Hypothalamus (tissue), 51 donors: ENCODE measurements at places on chromosomes 4 and X.

DNA sequence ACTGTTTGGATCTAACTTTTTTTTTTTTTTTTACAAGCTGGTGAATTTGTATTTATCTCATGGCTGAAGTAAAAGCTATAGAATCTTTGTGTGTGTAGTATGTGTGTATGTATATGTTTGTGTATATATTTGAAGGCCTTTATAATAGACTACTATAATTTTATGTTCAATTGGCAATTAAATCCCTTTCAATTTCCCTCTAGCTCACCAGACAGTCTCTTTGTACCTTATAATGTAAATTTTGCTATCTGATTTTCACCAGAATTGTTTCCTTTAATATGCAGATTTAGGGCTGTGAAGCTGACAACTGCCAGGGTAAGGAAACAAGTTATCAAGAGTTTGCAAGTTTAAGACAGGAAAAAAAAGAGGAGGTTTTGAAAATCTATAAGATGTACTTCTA, 33.1 kb upstream of the MTMR8 start:
- DNase-seq, result no peak

- no peak for DNase-seq
Observed at GRCh38 chrX:42943051-42943974, 165.3 kb upstream of the PPP1R2C start.

- no peak for DNase-seq
Observed at GRCh38 chr4:130808492-130808891, 1712.5 kb downstream of the C4orf33 start.

DNA sequence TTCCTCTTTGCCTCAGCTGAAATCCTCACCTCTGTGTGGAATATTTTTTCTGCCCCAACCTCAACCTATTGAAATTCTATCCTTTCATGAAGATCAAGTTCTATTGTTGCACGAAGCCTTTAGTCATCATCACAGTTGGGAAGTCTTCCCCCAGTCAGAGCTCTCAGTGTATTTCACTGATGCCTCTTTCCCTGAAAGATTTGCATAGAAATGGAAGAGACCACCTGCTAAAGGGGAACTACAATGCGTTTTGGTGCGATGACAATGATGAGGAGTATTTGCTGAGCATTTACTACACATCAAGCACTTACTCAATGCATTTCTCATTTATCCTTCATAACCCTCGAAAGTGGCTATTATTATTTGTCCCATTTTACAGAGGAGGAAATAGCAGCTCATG, 151.2 kb upstream of the KLF3 start:
- no peak for DNase-seq

GRCh38 chrX:134004084-134004483, 18.7 kb upstream of the GPC3 start:
- no peak for DNase-seq

DNA sequence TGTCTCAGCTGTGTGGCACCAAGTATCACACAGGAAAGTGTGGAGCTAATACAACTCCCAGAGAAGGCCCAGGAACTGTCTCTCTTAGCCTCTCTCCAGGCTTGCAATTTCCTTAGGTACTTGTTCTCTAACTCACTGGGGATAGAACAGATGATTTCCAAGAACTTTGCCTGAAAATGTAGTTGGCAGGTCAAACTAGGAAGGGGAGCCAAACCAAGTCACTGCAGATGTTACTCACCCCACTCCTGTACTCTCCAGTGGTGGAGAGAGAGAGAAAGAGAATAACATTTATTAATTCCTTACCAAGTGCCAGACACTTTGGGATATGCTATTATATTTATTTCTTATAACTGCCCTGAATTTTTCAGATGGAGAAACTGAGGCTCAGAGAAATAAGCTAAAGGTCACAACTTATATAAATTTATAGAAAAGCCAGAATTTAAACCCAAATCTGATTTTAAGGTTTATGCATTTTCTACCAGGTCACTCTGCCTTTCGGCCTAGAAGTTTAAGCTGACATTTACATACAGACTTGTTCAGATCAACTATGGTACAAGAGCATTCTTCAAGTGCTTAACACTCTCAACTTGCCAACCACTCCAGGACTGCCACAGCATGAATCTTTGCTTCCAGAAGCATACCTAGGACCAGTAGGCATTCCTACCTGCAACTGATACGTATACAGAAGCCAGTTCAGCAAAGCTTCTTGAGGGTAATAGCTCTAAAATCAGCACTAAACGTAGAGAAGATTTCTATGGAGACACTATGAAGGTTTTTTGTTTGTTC, 248.6 kb upstream of the ETNPPL start:
- DNase-seq, result no peak

DNA sequence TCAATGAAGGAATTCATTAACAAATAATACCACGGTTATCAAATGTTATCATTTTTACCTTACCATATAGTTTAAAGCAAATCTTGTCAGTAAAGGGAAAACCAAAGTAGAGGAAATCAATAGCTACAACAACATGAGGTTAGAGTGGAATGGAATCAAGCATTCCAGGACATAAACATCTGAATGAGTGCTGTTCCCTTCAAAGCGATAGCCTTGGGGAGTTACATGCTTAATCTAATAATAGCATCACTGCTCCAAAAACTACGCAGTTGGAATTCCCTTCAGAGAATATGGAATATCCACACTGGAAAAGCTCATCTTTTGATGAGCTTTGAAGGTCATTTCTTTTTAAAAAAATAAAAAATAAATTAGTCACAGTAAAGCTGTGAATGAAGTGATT, 31.2 kb downstream of the PDE5A start:
- no peak for DNase-seq

DNA sequence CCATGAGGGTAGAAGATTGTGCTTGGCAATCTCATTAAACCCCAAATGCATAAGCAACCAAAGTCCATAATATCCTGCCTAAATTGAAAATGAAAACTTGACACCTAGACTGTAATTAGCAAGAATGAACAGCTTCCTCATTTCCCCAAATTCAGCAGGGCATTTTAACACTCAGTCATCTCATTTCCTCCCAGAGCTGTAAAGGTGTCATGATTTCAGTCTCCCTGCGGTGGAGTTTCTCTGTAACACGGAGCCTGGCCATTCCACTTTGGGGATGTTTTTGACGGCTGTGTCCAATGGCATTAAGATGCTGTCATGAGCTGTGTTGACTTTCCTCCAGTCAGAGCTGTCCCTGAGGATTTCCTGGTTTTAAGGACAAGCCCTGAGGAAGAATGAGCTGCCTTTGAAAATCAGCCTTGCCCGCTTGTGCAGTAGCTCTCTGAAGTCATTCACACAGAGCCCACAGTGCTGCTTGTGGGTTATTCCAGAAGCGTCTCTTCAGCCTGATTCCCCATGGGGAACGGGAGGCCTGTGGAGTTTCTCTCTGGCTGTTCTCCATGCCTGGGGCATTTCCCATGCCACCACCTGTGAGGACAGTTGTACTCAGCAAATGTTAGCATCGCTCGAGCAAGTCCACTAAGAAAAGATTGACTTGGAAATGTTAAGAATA, 187.0 kb downstream of the MID1 start:
- DNase-seq, result no peak

- no peak for DNase-seq
Observed at GRCh38 chr4:144611850-144612249, 34.1 kb upstream of the HHIP start.

- DNase-seq, result no peak
Observed at GRCh38 chrX:153635388-153635787, 11.6 kb upstream of the DUSP9 start.

- no peak for DNase-seq
Observed at GRCh38 chr4:152577708-152578396, 42.0 kb upstream of the FBXW7 start.

DNA sequence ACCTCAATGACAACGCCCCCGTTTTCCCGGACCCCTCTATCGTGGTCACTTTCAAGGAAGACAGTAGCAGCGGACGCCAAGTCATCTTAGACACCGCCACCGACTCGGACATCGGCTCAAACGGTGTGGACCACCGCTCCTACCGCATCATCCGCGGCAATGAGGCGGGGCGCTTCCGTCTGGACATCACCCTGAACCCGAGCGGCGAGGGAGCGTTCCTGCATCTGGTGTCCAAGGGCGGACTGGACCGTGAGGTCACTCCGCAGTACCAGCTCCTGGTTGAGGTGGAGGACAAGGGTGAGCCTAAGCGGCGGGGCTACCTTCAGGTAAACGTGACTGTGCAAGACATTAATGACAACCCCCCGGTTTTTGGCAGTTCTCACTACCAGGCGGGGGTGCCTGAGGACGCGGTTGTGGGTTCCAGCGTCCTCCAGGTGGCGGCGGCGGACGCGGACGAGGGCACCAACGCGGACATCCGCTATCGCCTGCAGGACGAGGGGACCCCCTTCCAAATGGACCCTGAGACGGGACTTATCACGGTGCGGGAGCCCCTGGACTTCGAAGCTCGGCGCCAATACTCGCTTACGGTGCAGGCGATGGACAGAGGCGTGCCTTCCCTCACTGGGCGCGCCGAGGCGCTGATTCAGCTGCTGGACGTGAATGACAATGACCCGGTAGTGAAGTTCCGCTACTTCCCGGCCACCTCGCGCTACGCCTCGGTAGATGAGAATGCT, 2.2 kb downstream of the FAT4 start:
- peak; percentile 43 for DNase-seq

DNA sequence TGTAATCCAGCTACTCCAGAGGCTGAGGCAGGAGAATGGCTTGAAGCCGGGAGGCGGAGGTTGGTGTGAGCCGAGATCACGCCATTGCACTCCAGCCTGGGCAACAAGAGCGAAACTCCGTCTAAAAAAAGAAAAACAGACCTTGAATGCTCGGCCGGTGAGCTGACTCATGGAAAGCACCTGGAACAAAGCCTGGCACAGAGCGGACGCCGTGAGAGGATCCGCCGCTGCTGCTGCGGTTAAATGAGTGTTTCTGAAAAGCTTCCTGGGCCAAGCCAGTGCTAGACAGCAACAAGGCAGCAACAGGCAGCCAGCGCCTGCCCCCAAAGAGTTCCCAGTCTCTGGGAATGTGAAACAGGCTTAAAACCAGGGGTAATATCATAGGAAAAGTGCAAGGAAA, 186.4 kb downstream of the AFAP1 start:
- no peak for DNase-seq

- no peak for DNase-seq
Observed at GRCh38 chr4:138565576-138565975, 323.4 kb upstream of the SLC7A11 start.
